ENCODE measurements at places on chromosomes 3 and 15.

DNA sequence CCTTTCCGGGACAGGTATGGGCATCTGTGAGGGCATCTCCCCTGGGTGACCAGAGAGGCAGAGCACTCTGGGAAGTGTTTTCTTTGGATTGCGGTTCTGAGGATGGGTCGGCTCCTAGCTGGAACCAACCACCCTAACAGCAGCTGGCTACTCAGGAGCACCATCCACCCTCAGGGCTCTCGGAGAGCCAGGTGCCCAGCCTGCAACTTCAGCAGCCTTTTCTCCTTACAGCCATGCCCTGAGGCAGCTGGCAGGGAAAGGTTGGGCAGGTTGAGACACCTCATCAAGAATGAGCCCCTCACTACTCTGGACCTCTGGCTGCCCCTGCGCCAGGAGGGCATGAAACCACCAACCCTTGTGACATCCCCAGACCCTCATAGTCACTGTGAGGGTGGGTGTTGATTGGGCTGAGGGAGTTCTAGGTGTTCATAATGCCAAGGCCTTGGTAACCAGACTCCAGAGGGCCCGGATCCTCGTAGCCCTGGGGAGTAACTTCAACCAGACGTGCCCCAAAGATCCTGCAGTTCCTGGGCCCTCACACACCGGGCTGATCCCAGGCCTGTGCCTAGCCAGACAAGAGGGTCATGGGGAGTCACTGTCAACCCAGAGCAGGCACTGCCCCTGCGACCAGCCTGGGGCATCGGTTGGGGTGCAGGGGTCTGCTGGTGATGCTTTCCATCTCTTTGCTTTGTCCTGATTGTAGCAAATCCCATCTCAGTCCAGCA, 114.4 kb upstream of the ABHD17C start:
- no peak for DNase-seq

GRCh38 chr3:107271787-107272387, 105.4 kb upstream of the CCDC54 start:
- DNase-seq = peak; percentile 47

- no peak for DNase-seq
Observed at GRCh38 chr3:161406594-161407555, 35.6 kb upstream of the SPTSSB start.

DNA sequence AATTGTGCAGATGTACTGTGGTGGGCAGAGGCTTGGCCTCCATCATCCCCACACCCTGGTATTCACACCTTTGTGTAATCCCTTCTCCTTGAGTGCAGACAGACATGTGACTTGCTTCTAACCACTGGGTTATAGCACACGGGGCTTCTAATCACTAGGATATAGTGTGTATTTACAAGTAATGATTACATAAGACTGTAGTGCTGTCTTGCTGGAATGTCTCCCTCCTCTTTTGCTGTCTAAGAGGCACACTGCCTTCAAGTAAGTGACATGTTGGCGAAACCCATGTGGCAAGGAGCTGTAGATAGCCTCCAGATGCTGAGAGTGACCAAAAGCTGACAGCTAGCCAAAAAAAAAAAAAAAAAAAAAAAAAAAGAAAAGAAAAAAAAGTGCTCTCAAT, 542.7 kb upstream of the MDFIC2 start:
- no peak for DNase-seq

DNA sequence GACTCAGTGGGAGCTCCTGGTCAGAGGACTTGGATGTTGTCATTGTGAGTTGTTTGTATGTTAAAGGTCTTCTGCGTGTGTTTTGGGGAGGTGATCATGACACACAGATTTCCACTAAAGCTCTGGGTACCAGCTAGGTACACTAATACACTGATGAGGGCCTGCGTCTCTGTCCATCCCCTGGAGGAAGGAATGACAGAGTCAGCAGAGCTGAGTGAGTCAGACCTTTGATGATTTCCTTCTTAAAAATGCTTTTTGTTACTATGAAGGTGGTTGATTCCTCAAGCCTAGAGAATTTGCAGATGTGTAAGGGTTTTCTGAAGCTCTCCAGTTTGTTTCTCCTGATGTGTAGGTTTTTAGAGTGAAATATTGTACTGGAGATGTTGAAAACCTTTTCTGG, 424.1 kb upstream of the TPM1 start:
- no peak for DNase-seq

DNA sequence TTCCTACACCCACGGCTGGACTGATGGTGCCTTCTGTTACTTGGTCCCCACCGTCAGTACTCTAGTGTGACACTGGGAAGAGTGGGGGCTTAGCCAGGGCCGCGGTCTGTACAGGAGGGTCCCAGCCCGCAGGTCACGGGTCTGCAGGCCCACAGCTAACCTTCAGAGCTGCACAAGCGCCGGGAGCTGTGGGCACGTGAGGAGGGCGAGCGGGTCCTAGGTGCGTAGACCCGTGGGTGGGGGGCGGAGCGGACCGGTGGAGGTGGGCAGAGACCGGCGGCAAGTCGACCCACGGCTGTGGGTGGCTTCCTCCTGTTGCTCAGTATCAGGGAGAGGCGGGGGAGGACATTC, 1.2 kb downstream of the TNFAIP8L3 start:
- DNase-seq = no peak

GRCh38 chr15:31197497-31198414, 96.2 kb upstream of the TRPM1 start:
- DNase-seq = no peak

- no peak for DNase-seq
Observed at GRCh38 chr3:196149375-196149774, 61.8 kb downstream of the ZDHHC19 start.

GRCh38 chr3:84141571-84141970, 817.2 kb upstream of the CADM2 start:
- no peak for DNase-seq

DNA sequence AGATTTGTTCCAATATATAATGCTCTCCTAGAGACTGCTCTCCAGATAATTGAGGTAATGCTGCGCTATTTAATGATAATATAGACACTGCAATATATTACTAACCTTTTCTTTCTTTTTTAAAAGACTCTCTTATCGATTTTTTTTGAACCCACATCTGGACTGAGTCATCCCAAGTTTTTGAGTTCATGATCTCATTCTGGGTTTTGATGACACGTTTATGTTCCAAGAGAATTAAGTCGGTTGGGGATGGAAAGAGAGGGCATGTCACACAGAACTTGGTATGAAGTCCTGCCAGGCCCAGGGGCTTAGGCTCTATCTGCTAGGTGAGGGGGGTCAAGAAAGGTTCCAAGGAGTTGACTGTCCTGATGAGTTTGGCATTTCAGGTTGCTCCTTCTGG, 431.1 kb downstream of the MFSD1 start:
- DNase-seq = no peak

DNA sequence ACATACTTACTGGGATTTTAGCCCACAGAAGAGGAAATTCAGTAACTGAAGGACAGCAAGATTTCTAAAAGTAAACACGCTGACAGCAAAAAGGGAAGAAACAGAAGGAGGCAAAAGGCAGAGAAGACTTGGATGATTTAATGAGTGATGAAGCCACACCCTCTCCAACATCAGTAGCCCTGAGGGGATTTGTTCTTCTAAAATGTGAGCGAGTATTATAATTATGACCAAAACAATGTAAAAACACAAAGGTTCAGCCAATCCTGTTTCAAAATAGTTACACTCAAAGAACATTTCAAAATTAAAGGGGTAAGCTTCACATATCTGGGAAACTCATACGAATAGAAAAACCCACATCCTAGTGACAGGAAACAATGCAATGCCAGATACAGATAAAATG, 25.0 kb downstream of the MCCC1 start:
- DNase-seq = no peak

DNA sequence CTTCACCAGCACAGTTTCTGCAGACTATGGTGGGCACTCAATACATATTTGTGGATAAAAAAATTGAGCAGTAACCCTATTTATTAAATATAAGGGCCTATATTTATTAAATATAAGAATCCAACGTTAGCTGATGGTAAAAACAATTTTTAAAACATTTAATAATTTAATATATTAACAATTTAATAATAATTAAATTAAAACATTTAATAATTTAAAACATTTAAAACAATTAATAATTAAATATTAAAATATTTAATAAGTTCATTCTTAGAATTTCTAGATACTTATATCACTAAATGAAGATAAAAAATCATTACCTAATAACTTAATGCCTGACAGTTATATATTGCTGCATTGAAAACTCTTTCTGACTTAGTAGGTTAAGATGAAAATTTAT, 880.2 kb upstream of the EPHA6 start:
- no peak for DNase-seq

GRCh38 chr15:92906563-92907081, 6.5 kb downstream of the CHD2 start:
- no peak for DNase-seq

GRCh38 chr3:145785668-145786067, 375.3 kb downstream of the PLOD2 start:
- no peak for DNase-seq

- DNase-seq = no peak
Observed at GRCh38 chr3:65854606-65855304, 184.0 kb downstream of the MAGI1 start.

DNA sequence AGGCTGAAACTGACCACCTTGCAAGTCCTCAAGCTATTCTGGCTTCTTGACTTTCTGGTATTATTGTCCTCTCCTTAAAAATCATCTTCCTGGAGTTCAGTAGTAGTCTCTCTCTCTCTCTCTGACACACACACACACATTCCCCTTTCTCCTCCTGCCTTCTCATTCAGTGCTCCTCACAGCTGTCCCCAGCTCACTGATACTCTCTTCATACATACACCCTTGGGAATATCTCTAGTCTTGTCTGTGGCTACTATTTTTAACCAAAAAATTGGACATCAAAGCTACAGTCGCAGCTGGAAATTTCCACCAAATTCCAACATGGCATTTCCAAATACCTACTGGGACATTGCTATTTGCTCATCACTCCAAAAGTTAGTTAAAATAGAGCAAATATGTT, 178.9 kb downstream of the ECT2 start:
- DNase-seq = no peak

DNA sequence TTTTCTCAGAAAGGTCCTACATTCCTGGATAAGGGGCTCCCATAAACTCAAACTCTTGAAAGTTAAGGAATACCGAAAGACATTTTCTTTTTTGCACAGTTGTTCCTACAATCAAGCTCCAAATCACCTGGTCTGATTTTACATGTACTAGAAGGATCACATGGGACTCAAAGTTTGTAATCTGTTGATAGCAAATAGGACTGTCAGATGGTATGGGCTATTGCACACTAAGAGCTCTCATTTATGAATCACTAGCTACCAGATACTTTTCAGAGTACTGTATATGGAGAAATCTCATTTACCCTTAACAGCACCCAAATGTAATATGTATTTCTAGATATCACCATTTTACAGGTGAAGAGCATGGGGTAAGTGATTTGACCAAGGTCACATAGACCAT, 49.5 kb upstream of the CMSS1 start:
- no peak for DNase-seq

DNA sequence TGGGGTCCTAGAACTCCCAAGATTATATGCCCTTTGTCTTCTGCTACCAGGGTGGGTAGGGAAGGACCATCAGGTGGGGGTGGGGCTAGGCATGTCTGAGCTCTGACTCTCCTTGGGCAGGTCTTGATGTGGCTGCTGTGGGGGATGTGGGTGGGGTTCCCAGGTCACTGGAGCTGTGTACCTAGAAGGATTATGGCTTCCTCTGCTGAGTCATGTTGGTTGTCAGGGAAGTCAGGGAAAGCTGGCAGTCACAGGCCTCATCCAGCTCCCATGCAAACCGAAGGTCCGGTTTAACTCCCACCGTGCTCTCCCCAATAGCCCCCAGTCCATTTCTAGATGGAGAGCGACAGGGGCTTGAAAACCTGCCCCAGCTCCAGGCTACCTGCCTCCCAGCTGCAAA, 35.2 kb downstream of the EID1 start:
- no peak for DNase-seq

GRCh38 chr15:57509126-57509525, 82.6 kb upstream of the MYZAP start:
- DNase-seq = peak; percentile 13

DNA sequence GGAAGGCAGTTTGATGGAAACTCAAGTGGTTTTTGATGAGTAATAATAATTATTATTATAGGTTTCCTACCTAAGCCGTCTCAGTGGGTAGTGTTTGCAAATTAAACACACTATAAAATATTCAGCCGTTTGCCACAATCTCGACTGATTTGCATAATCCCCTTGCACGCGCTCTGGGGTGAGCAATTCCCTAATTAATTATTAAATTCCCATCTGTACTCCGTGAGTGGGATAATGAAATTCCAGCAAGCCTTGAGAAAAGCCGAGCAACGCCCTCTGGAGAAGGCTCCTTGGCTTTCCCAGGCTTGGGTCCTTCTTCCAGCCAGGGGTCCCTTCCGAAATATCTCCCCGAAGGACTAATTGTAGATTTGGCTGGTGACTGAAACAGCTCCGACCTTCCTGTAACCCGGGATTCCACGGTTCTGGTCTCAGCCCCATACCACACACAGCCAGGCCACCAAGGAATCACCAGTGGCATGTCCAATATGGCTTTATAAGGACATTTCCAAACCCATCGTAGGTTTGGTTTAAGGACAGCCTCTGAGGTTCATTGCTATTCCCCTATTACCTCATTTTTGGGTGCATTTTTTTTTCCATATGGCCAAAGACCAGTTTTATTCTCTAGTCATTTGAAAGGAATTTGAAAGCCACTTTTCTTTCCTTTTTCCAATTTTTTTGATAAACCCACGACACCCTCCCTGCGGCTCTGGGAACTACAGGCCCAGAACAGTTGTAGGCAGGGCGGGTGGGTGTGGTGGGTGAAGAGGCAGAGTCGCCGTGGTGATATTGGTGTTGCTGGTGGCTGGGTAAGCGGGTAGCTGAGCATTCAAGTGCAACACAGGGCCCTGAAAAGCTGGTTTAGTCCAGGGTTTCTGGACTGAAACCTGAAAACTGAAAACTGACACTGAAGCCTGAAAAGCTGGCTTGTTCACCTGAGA, 33.2 kb upstream of the RGMA start:
- no peak for DNase-seq

GRCh38 chr3:152083135-152083534, 185.6 kb upstream of the MBNL1 start:
- peak; percentile 15 for DNase-seq

DNA sequence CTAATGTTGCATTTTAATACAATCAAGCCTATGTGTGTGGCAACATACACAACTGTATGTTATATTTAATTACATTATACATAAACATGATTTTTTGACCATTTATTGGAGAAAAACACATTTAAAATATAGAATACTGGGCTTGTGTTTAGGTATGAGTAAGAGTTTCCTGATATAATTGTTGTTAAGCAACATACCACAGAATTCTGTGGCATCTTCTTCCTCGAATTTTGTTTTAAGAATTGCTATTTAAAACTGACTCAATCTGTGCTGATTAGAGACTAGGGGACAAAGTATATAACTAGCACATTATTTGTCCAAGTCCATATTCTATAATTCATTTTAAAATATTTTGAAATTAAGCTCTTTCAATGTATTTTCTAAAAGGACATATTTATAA, 376.8 kb upstream of the THBS1 start:
- no peak for DNase-seq

GRCh38 chr15:46441294-46442062, 806.6 kb downstream of the SQOR start:
- DNase-seq = no peak

GRCh38 chr3:68631850-68632545, 300.3 kb downstream of the TAFA4 start:
- DNase-seq = no peak

GRCh38 chr3:111936967-111937366, 41.9 kb upstream of the ABHD10 start:
- no peak for DNase-seq
